Kidney tubule cell (primary cell): ENCODE measurements at places on chromosomes 6 and 20.

DNA sequence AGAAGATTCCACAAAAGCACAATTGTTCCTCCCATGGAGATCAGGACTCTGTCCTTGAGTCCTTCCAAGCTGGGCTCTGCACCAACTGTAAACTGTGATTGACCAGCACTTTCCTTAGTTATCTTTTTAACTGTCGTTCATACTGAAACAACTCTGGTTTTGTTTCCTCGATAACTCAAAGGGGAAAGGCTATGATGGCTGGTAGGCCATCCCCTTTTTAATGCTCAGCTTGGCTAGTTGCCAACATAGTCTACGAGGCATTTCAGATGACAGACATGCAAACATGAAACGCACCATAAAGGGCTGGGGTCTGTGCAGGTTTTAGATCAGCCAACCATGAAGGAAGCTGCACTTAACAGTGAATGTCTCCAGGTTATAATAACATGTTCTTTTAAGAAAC lies 497.1 kb upstream of the ARID1B start:
- no peak for DNase-seq

DNA sequence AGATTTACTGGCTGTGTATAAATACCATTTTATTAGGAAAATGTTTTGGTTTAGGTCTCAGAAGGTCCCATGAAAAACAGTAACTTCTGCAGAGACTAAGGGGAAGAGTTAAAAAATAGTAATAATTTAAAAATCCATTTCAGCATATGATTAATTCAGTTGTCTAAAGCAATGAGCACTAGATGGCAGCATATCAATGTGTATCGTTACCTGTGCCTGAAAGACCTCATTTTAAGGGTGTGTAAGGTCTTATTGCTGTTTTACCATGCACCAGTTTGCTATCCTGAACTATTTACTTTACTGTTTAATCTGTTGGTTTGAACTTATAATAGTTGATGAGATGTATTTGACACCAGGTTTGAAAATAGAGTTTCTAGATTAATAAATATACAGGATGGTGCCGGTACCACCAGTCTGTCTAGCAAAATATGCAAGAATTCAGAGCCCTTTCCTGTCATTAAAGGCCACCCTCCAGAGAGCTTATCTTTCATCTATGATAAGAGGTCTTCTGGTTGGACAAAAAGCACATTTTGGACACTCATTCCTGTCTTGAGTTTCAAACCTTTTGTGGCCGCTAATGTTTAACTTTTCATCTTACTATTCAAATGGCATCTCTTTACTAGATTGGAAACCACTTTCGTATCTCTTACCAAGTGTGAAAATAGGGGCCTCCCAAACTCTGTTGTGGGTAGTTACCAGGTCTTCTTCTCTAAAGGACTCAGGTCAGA lies 8.9 kb upstream of the AHI1 start:
- peak; percentile 53 for DNase-seq

DNA sequence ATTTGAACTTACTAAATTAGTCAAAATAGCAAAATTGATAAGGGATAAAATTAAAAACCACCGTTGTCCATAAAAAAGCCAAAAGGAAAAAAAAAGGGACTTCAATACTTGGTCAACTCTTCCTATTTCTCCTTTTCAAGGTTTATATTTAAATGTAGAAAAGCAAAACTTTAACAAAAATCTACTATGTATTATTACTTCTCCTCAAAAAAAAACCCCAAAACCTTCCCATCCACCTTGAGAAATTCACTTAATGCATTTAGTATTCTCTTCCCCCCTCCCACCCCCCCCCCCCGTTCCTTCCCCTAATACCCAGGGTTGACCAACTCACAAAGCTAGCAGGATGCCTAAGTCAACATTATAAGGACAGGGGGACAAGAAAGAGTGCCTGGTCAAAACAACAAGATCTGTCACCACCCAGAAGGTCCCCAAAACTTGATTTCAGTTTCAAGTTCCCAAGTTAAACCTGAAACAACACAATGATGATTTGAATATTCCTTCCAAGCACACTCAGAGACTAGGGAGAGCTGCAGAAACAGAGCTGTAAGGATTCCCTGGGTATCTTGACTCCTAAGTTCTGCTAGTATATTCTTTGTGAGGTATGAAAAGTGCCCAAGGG lies 14.6 kb downstream of the GMDS start:
- DNase-seq, result no peak

DNA sequence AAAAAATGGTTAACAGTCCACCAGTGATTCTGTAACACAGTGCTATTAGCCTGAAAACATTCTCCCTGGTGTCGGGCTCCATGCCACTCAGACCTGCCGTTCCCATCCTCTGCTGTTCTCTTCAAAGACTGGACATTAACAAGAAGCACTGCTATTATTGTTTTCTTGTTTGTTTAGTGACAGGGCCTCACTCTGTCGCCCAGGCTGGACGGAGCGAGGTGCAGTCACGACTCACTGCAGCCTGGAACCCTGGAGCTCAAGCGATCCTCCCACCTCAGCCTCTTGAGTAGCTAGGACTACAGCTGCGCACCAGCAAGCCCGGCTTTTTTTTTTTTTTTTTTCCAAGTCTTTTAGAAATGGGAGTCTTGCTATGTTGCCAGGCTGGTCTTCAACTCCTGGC lies 9.6 kb downstream of the RMND1 start:
- peak; percentile 21 for DNase-seq

- DNase-seq, result peak; percentile 60
Observed at GRCh38 chr6:26217714-26218075, 130.5 kb downstream of the HFE start.

DNA sequence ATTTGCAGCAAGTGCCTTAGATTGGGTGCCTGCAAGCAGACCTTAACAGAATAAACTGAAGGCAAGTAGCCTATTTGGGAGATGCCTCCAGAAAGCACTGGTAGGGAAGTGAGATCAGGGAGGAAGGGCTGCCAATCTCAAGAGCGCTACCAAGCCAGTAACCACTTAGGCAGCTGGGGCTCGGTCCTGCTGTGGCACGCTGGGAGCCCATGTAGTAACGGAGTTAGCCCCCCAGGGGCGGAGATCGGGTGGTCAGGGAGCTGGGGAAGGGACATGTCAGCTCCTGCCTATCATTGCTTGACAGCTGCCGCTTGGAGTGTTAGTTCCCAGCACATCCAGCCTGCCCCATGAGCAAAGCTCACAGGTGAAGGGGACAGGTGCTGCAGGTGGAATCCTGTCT lies 127.0 kb downstream of the CEBPB start:
- DNase-seq, result no peak

GRCh38 chr6:108839083-108839642 lies 9.1 kb upstream of the ARMC2 start:
- DNase-seq, result no peak

GRCh38 chr6:119035459-119035858 lies 43.0 kb downstream of the FAM184A start:
- no peak for DNase-seq

DNA sequence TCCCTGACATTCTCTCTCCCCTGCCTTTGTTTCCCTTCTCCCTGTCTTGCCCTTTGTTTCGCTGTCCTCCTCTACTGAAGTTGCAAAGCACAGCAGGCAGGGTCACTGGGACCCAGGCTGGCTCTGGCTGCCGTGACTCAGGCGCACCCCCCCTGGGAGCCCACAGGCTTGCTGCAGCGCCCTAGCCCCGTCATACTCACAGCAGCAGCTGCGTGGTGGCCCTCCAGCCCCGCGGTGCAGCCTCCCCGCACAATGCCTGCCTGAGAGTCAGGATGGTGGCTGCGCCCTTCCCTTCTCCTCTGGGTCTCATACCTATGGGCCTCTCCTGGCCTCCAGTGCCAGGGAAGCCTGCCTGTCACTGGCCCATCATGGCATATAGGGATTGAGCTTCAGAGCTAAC lies 41.7 kb downstream of the TXNDC5 start:
- DNase-seq, result no peak

GRCh38 chr6:38378801-38379200 lies 260.9 kb downstream of the BTBD9 start:
- peak; percentile 90 for DNase-seq

- DNase-seq, result no peak
Observed at GRCh38 chr6:56393615-56394612, 146.5 kb upstream of the COL21A1 start.

- peak; percentile 63 for DNase-seq
Observed at GRCh38 chr6:90431576-90431975, 134.9 kb upstream of the BACH2 start.

DNA sequence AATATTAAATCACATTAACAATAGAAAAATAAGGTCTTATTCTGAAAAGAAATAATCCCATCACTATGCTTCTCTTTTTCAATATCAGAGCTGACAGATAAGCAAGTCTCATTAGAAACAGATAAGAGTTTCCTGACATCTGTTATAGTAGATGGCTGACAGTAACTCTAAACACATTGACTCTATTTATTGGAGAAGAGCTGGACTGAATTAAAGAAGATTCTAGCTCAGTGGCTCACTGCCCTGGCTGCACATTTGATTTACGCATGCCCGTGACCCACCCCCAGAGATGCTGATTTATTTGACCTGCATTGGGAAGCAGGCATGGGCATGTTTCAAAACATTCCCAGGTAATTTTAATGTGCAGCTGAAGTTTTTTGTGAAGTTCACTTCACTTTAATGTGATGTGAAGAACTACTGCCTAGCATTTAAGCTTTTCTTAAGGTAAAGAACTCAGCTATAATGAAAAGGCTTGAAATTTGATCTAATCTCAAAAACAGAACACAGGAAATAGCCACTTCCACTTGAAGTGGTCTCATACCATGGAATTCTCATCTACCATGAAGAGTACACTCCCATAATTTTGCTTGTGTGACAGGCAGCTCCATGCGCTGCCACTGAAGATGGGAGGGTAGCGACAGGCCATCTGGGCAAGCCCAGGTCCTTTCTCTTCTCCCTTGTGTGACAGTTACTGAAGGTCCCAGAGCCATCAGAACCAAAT lies 162.3 kb downstream of the TPBG start:
- DNase-seq, result no peak

GRCh38 chr6:53584726-53585125 lies 39.8 kb upstream of the GCLC start:
- no peak for DNase-seq

DNA sequence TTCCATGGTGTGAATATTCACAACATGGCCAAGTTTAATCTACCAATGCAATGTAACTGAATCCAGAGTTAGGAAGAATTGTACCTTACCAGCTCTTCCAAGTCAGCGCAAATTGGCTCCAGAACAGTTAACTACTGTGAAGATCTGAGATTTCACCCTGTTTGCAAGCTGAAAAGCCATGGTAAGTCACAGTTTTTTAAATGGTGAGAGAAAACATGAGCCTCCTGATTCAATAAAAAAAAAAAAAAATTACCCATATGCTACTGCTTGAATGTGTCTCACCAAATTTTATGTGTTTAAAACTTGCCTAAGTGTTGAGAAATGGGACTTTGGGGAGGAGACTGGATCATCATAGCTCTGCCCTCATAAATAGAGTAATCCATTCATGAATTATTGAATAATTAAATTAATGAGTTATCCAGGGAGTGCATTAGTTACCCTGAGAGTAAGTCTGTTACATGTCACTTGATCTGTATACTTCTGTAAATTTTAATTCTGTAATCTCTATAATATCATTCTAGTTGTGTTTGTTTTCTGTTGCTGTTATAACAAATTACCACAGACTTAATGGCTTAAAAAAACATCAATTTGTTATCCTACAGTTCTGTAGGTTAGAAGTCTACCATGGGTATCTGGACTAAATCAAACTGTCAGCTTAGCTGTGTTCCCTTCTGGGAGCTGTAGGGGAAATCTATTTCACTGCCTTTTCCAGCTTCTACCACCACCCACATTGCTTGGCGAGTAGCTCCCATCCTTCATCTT lies 1355.9 kb downstream of the GRIK2 start:
- no peak for DNase-seq

DNA sequence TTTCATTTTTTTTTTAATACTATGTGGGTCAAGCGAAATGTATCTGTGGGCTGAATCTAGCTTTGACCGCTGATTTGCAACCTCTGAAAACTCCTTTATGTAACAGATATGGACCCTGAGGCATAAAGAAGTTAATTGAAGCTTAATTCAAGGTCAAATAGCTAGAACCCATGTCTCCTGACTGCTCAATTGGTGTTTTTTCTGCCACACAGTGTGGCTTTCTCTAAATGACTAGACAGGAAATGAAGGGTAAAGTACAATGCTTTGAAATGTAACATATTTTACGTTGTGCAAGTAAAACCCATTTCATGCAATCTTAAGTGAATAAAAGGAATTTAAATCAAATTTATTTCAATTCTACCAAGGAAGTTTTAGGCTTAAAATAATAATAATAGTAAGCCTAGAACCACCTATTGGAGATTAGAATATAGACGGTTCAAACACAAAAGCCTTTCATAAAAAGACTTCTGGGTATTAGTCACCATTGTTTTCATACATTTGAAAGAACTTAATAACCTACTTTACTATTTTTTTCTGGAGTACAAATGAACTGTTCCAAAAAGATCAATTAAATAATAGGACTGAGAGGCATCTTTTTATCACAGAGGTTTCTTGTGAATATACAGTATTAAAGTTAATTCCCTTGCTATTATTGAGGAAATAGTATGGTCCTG lies 279.8 kb downstream of the EPHA7 start:
- no peak for DNase-seq

DNA sequence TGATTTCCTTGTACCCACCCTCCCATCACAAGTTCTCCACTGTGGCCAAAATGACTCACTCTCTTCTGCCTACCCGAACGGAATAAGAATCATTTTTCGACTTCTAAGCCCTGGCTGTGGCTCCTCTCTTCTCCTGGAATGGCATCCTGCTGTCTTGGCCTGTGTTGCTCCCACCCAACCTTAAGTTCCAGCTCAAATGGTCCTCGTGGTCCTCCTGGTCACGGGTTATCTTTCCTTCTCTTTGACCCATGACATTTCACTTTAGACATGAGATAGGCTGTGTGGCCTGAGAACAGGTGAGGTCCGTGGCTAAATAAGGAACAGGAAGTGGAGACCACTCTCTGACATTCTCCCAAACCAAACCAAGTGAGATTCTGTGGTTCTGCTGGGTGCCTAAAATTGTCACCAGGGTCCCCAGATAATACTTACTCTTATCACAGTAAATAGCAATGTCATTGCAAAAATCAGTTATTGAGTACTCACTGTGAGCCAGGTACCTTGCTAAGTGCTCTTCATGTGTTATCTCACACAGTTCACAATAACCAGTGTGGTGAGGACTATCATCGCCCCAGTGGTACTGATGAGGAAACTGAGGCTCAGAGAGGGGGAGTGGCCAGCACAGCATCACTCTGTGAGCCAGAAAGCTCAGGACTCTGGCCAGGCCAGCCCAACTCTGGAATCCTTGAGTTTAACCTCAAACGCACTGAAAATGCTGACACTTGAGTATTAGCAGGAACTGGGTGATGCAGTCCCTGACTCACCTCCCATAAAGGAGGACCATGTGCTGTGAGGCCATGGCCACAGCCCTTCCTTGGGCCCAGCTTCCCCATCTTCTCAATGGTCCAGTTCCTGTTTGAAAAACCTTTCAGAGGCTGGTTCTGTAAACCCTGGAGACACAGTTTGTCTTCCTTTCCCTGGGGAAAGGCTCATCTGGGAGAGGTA lies 74.8 kb upstream of the SIRPA start:
- DNase-seq, result peak; percentile 78

DNA sequence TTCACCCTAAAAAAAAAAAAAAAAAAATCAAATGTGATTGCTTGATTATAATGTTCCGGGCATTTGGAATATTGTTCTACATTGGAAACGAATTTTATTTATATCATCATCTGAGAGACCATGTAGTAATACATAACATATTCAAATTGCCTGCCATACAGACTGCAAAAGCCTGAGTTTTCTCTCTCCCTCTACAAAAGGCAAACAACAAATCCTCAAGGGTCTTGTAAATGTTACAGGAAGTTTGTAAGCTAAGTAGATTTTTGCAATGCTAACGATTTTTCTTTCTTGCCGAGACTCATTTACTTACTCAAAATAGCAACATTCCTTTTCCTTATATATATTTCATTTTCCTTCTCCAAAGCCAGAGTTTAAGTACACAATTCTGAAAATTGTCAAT lies 49.0 kb upstream of the HTR1E start:
- DNase-seq, result no peak

GRCh38 chr6:25006565-25007001 lies 70.8 kb upstream of the RIPOR2 start:
- DNase-seq, result peak; percentile 50
